ENCODE measurements at places on chromosomes 2 and 18.

DNA sequence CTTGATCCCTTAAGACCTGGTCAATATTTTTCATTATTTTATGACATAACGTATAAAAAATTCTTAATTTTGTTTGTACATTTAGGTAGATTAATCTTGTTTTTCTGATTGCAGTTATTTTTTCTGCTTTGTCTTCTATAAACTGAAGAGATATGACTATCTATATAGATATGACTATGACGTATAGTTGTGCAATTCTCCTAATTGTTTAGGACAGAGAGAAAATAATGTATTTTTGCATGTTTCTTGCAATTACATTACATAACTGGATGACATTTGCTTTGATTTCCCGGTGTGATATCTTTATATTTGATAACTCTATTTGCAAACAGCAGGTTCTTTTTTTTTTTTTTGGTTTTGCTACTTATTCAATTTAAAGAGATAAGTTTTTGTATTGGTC is 310.2 kb upstream of the REG3G start:
- DNase-seq, result no peak

DNA sequence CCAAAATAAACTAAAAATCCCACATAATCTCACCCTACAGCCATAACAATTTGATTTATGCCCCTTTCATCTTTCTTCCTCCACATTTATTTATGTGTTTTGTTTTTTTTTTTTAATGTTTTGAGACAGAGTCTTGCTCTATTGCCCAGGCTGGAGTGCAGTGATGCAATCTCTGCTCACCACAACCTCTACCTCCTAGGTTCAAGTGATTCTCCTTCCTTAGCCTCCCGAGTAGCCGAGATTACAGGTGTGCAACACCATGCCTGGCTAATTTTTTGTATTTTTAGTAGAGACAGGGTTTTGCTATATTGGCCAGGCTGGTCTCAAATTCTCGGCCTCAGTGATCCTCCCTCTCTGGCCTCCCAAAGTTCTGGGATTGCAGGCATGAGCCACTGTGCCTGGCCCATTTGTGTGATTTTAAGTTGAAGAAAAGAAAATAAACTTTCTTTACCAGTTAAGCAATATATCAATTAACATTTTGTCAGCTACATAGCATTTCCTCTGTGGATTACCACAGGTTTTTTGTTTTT is 35.9 kb upstream of the LPIN2 start:
- DNase-seq, result no peak

GRCh38 chr2:41806286-41806685 is 241.5 kb upstream of the PKDCC start:
- DNase-seq, result no peak

- no peak for DNase-seq
Measured at GRCh38 chr18:23038712-23039111, 96.6 kb upstream of the CABLES1 start.

DNA sequence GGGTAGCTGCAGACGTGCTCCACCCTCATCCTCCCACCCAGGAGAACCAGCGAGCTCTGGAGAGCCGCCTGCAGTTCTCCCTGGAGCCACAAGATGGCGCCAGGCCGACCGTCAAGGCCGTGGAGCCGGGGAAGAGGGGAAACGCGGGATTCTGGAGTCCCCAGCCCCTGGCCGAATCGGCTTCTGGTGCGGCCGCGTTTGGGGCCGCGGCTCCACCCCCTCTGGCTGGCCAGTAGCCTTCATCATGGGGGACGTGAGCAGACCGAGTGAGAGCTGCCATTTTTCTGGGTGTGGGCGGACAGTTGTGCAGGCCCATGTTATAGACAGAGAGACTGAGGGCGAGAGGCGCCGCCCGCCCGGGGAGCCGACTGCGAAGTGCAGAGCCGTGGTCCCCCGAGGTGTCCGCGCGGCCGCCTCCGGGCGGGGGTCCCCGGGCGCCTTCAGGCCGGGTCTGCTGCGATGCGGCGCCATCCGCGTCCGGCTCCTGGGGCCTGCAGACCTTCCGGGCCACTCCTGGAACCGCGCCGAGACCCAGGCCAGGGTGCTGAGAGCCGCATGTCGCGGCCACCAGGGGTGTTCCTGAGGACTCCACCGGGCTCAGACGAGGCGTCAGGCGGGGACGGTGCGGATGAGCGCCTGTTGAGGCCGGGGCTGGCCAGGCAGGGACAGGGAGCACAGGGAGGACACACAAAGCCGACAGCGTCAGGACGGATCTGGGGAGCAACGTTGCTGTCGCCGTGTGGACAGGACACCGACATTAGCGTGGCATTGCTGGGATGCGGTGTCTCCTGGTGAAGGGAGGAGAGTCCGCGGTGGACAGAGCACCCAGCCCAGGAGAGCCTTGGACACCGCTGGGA is 418.2 kb upstream of the HS6ST1 start:
- peak; percentile 36 for DNase-seq

- no peak for DNase-seq
Measured at GRCh38 chr2:230908092-230908594, 16.9 kb downstream of the GPR55 start.

DNA sequence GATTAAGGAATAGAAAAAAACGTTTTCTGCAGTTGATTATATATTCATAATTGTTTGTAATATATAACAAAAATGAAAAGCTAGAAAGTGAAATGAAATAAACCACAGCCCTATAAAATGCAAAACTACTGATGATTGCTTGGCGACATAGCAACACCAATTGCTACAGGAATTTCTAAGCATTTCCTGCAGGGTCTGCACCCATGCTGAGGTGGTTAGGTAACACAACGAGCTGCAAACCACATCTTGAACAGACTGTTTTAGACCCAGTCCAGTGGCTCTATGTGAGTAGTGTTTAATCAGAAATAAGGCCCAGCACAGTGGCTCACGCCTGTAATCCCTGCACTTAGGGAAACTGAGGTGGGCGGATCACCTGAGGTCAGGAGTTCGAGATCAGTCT is 17.2 kb upstream of the UGT1A9 start:
- no peak for DNase-seq

DNA sequence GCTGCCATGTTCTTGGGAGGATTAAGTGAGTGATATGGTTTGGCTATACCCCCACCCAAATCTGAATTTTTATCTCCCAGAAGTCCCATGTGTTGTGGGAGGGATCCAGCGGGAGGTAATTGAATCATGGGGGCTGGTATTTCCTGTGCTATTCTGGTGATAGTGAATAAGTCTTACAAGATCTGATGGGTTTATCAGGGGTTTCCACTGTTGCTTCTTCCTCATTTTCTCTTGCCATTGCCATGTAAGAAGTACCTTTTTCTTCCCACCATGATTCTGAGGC is 291.4 kb downstream of the KCNS3 start:
- no peak for DNase-seq
